ENCODE measurements at places on chromosomes 5 and 9.

GRCh38 chr5:10631316-10631996 is 67.6 kb downstream of the ANKRD33B start:
- no peak for DNase-seq

GRCh38 chr9:18452276-18452675 is 21.7 kb upstream of the ADAMTSL1 start:
- no peak for DNase-seq

DNA sequence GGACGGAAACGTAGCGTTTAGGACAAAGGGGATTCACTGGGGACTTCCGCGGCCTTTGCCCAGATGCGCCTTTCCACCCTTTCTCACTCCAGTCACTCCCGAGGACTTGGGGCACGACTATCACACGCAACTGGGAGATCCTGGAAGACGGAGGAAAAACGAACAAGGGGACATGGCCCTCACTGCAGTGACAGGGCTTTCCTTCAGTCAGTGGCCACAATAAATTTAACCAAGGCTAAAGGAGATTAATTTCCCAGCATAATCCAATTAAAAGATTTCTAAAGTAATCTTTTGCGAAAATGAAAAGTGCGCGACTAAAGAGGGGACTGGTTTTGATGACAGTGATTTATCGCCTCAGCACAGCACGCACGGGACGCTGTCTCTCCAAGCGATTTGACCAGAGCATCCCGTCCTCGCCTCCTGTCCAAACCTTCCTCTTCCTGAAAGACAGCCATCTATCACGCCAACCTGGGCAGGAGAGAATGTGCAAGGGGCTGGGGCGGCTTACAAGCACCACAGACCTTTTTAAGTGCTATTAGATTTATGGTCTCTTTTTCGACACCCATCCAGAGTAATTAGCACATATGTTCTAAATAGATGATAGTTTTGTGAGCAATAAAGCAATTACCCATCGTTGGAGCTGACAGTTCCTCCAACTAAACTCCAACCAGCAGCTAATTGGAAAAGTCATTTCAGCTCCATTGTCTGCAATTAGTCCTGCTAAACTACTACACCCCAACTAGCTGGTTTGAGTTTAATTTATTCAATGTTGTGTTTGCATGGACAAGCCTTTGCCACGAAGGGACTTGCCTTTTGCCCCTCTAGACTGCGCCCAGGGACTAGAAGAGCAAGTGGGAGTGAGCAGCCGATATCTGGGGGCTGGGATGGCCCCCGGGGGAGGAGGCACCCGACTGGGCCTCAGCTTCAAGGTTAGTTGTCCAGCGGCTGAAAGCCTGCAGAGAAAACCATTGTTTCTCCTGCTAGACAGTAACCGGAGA is 7.4 kb downstream of the NR2F1-AS1 start:
- no peak for DNase-seq

GRCh38 chr5:55533521-55534435 is 986 bp downstream of the PLPP1 start:
- no peak for DNase-seq

DNA sequence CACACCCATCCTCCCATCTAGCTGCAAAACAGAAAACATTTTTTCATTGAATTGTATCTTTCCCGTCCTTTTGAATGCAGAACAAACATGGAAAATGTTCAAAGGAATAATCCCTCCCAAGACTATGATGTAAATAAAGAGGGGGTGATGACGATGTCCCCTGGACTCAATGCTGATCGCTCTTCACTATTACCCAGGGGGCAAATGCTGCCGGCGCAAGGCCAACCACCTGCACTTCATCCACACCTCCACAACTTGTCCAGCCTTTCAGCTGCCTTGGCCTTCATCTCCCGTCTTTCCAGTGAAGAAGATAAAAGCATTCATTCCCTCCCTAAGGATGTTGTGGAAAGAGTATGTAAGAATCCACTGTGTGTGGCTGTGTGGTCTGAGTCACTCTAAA is 240.3 kb downstream of the AGTPBP1 start:
- DNase-seq = no peak

DNA sequence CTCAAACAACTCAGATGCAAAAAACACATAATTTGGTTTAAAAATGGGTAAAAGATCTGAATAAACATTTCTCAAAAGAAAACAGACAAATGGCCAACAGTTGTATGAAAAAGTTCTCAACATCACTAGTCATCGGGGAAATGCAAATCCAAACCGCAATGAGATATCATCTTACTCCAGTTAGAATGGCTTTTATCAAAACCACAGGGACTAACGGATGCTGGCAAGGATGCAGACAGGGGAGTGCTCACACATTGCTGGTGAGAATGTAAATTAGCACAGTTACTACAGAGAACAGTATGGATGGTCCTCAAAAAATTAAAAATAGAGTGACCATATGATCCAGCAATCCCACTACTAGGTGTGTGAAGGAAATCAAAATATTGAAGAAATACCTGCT is 589.1 kb upstream of the ADAMTS16 start:
- no peak for DNase-seq

- no peak for DNase-seq
Observed at GRCh38 chr9:116267021-116267420, 113.4 kb downstream of the PAPPA start.

DNA sequence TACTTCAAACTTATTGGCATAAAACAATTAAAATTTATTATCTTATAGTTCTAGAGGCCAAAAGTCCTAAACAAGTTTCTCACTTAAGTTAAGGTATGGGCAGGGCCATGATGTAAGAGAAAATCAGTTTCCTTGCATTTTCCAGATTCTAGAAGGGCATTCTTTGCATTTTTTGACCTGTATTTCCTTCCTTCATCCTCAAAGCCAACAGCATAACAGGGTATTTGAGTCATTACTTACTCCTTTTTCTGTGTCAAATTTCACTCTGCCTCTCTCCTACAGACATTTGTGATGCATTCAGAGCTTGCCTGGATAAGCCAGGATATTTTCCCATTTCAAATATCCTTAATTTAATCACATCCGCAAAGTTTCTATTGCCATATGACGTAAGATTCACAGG is 1499.0 kb downstream of the EFNA5 start:
- DNase-seq = no peak

DNA sequence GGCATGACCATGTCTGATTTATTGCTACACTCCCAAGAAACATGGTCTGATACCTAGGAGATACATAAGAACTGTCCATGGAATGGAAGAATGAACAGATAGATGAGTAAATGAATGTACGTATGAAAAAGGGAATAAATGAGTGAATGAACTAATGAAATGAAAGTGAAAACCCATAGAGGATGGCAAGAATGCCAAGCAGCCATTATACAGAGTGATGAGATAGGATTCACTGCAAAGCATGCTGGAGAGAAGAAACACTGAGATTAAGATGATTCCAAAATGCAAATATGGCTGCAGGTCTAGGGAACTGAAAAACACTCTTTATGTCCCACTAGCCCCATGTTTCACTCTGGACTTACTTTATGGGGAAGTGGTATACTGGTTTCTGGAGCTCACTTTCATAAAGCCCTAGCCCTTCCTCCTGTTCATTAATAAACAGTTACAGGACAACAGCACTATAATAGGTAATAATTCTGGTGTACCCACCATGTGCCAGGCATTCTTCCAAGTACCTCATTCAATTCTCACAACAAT is 170.3 kb upstream of the RAD23B start:
- DNase-seq = no peak

DNA sequence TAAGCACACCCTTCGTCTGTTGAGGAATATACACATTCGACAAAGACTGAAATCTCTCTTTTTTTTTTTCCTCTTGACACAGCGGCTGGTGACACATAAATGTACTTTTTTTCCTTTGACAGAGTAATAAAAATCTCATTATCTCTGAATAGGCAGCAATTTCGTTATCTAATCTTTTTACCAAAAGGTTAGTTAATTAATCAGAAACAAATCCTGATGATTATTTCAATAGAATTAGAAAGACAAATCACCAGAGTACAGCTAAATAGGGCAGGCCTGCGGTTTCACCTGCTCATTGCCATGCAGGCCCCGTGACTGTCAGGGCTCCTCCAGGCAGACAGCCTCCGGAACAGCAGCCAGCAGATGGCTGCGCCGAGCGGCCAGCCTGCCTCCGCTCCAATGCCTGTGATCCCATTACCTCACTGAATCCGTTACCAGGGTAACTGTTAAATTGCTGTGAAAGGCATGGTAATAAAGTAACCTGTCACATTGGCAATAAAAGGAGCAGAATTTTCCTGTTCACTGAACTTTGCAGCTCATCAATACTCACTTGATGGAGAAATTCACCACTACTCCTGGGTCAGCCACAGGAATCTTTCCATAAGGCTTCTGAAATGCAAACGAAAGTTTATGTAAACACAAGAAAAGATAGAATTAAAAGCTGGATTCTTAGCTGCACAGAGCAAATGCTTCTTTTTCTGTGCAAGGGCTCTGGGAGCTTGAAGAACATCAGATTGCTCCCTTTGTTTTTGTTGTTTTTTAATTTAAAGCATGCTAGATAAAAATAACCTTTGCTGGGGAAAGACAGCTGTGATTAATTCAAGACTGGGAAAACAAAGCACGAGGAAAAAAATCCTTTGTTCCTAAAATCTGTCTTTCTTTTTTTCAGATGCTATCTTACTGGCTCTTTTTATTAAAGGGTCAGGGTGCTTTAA is 666.4 kb upstream of the ZNF608 start:
- DNase-seq = no peak

- DNase-seq = no peak
Observed at GRCh38 chr5:149073213-149073612, 10.4 kb upstream of the SH3TC2 start.

- DNase-seq = no peak
Observed at GRCh38 chr5:115977988-115978387, 15.7 kb downstream of the LVRN start.

DNA sequence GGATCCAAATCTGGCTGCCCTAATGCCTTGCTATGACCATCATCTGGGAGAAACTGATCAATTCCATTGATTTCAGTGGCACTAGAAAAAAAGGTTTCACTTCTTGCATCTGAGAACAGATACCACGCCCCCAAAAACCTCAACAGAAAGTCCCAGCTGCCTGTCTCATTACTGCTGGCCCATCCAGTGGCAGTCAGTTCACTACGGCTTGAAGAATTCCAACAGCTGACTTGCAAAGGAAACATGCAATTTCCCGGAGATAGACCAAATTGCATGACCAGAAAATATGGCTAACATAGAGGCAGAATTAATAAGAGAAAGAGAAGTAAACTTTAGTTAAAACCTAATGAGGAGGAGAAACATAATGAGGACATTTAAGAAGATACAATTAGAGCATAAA is 48.6 kb downstream of the UGCG start:
- DNase-seq = peak; percentile 52

DNA sequence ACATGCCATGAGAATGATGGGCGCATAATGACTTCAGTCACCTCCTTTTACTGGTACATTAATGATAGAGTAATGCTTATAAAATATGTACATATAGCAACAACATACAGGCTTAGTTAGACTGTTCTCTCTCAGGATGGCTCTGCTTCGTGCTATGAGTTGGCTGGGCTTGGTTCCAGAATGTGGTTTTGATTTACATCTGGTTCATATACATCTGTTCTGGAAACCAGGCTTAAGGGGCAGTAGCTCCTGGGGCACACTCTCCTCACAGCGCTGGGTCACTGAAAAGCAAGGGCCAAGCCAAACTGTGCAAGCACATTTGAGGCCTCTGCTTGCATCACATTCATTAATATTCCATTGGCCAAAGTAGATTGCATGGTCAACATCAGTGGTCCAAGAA is 44.9 kb downstream of the PCSK1 start:
- no peak for DNase-seq

DNA sequence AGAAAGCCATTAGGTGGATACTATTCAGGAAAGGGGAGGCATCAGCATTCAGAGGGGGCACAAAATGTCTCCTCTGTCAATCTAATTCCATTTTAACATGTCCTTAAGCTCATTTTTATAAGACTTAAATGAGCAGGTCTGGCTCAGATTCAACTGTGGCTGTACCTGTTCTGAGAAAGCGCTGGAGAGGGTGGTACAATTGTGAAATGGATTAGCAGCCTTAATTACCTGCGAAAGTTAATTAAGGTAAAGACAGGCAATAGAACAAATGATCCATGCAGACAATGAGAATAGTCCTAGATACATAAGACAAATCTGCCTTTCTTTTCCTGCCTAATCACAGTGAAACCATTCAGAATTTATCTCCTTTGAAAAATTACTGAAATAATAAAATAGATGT is 96.2 kb downstream of the TAF11L14 start:
- DNase-seq = no peak

DNA sequence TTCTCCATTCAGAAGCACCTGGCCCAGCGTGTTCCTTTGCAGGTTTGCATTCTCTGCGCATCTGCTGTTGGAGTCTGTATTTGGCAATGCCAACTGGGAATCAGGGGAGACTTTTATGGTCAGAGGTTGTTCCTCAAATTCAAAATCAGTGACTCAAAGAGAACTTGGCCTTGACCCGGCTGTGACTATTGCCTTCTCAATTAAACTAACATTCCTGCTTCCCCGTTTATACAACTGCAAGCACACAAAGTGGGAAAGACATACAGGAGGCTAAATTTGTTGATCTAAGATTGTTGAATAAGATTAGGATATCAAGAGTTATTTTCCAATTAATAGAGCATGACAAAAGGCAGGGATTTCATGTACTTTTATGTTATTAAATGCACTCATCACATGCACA is 402.4 kb upstream of the IRX2 start:
- DNase-seq = no peak

DNA sequence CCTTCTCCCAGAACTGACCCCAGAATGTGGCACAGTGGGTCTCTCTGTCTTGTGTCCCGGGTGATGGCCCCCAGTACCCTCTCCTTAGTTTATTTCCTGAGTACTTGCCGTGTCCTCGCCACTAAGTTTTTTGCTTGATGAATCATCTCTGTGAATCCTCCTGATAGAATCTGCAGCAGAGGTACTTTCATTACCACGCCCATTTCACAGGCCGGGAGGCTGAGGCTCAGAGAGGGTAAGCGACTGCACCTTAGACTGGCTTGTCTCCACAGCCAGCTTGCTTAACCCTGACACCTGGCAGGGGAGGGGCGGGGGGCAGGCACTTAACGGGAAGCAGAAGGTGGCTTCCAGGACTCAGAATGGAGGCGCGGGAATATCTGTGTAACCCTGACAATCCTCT is 7.9 kb upstream of the IER5L start:
- DNase-seq = peak; percentile 36

- DNase-seq = no peak
Observed at GRCh38 chr9:21028466-21028865, 3.0 kb downstream of the HACD4 start.

DNA sequence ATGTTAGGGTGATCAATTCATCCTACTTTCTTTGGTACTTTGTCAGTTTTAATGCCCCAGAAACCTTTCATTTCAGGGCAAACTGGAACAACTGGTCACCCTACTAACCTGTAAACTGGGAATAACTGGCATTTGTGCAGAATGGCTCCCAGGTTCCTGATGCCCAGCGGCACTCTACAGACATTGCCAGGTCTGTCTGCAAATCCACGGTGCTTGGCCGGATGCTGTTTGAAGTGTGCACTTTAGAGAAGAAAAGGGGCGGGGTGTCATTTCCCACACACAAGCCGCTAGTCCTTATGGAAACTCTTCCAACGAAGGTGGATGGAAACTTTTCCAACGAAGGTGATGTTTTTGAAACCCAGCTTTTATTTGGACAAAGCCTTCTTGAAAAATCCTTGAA is 49.9 kb upstream of the OTULINL start:
- DNase-seq = no peak

Data from activated CD4-positive, alpha-beta T cell treated with anti-CD3 and anti-CD28 coated beads for 48 hours (primary cell).